NCI-H2081 (cell line): ENCODE measurements at places on chromosomes 5 and 9.

- no peak for DNase-seq
Measured at GRCh38 chr5:159100782-159101646, 1.3 kb upstream of the EBF1 start.

DNA sequence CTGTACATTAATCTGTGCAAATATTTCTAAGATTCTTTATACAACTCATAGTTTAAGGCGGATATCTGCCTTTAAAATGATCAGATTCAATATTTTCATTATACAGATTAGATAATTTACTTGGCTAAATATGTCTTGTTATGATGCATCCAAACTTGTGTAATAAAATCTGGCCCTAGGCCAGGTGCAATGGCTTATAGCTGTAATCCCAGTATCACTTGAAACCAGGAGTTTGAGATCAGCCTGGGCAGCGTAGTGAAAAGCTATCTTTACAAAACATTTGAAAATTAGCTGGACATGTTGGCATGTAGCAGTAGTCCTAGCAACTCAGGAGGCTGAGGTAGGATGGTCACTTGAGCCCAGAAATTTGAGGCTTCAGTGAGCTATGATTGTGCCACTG, 2002.2 kb upstream of the ACO1 start:
- DNase-seq, result no peak

- no peak for DNase-seq
Measured at GRCh38 chr5:55463613-55464012, 71.2 kb downstream of the PLPP1 start.

- no peak for DNase-seq
Measured at GRCh38 chr9:132383462-132383883, 23.2 kb downstream of the TTF1 start.

DNA sequence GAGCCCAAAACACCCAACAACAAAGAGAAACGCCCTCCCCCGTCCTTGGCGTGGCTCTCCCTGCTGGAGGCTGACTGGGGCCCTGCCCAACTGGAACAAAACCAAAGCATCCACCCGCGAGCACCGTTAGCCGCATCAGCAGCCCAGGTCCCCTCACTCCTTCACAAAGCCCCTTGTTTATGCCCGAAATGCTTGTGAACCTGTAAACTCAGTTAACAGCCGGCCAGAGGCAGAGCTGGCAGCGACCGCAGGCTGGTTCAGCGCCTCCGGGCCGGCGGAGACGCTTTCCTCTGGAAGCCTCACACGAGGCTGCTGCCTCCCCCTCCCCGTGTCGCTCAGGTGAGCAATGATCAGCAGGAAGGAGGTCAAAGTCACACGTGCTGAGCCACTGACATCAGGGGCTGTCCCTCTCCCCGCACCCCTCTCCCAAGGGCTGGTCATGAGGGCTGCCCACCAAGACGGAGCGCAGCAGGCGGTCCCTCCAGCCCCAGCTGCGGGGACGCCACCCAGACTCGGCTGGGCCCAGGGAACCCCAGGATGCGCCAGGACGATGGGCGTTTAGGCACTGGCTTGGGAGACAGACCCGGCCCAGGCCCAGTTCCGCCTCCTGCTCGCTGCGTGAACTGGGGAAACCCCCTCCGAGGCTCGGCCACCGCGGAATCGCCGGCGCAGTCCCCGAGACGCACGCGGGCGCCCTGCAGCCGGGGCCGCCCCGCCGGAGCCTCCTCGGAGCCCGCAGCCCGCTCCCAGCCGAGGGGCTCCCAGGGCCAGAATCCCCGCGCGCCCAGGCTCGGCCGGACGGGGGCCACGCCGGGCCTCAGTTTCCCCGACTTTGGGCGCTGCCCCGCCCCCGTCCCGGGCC, 563 bp downstream of the SNAPC4 start:
- DNase-seq, result peak; percentile 16

GRCh38 chr9:129752900-129753729, at the start of gene PTGES:
PTGES (minus strand) TSS chr9:129753042; CDS start chr9:129753012, 30 bp downstream.
- DNase-seq, result no peak

GRCh38 chr5:90287036-90287435, 122.5 kb downstream of the CETN3 start:
- DNase-seq, result no peak

GRCh38 chr5:155148694-155149093, 135.1 kb downstream of the KIF4B start:
- DNase-seq, result no peak

DNA sequence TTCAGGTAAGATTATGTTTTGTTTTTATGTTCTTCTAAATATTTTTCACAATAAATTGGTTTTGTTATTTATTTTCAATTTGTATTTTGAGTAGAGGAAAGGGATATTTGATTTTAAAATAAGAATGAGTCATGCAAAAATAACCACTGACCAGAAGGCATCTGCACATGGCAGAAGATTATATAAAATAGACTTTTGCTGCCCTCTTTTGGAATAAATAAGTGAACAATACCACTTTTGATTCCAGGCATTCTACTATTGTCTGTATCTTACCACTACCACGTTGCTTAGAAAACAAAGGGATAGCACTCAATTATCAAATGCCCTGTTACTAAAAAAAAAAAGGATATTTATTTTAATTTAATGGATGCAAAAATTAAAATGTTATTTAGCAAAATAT, 227.3 kb upstream of the ITGA1 start:
- peak; percentile 72 for DNase-seq
